Activated CD4-positive, alpha-beta memory T cell treated with anti-CD3 and anti-CD28 coated beads for 36 hours (primary cell): ENCODE measurements at places on chromosomes 12 and 14. TPM values are rescaled to one million over a fixed set of nuclear protein-coding genes. Genes with fewer than 3 reads are reported as not detected.

Gene KLRB1
- 4.9 TPM for total RNA-seq

Gene PAX9
- not detected for total RNA-seq

Gene EIF2S3B
- 2.1 TPM for total RNA-seq

Gene RPGRIP1
- total RNA-seq = not detected

Gene CHGA
- total RNA-seq = not detected

Gene KRT86
- 0.12 TPM for total RNA-seq

Gene GZMH
- total RNA-seq = 65.6 TPM

Gene DLK1
- total RNA-seq = not detected

Gene PLEK2
- 2.6 TPM for total RNA-seq

Gene GPR162
- total RNA-seq = 0.31 TPM
